ENCODE measurements at places on chromosomes 13 and 19. TPM values are rescaled to one million over a fixed set of nuclear protein-coding genes. Genes with fewer than 3 reads are reported as not detected.

The ATP1A3 gene
- total RNA-seq = not detected

The CEACAM20 gene
- total RNA-seq = not detected

The TMEM238 gene
- total RNA-seq = 40.4 TPM

The CDC42EP5 gene
- total RNA-seq = 25.1 TPM

The CGB3 gene
- not detected for total RNA-seq

The PTH2 gene
- total RNA-seq = not detected

The B3GNT8 gene
- 0.20 TPM for total RNA-seq

The ATCAY gene
- total RNA-seq = not detected

The FGF14 gene
- not detected for total RNA-seq

The NFIX gene
- total RNA-seq = 19.7 TPM

The TRPC4 gene
- total RNA-seq = 1.7 TPM

The HTR2A gene
- not detected for total RNA-seq

The ZNF90 gene
- 4.2 TPM for total RNA-seq

The HOOK2 gene
- 127 TPM for total RNA-seq

The HIPK4 gene
- 0.37 TPM for total RNA-seq

The OR10H1 gene
- not detected for total RNA-seq

The CLEC11A gene
- total RNA-seq = not detected

The DBP gene
- total RNA-seq = 48.6 TPM

The PLVAP gene
- total RNA-seq = not detected

The TNFSF9 gene
- 11.2 TPM for total RNA-seq

The TYROBP gene
- not detected for total RNA-seq

The PRR20A gene
- not detected for total RNA-seq
